ENCODE measurements at places on chromosomes 13 and 19.
A peak's percentile ranks its signal among the peaks of the same experiment; 100 is the strongest.

DNA sequence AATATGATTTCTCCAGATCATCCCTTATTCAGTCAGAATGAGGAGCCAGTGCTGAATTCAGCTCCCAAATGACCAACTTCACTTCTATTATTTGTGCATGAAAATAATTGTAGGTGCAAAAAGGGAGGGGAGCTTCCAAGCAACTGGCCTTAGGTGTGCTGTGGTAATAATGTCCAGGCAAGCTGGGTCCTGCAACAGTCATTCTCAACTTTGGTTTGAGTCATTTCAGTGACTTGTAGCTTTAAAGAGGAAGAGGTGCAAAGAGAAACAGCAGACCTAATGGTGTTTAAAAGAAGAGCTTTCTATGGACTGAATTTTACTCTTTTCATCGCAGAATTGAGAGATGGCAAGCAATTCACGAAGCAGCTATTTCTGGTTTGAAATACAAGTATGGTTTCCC lies 29.2 kb upstream of the FGF9 start:
- no peak for DNase-seq

DNA sequence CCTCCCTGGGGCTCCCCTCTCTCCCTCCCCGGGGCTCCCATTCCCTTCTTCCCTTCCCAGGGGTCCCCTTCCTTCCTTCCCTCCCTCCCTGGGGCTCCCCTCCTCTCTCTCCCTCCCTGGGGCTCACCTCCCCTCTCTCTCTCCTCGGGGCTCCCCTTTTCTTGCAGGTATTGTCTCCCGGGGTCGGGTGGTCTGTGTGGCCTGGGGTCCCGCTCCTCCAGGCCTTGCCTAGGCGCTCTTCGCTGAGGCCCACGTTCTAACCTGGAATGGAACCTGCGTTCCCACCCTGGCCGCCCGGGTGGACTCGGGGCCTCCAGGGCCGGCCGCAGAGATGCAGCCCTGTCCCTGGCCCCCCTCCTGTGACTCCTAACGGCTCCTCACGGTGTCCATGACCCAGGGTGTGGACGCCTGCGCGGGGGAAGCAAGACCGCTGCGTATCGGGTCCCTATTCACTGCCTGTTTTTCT lies 940 bp upstream of the DCUN1D2 start:
- DNase-seq, result no peak

DNA sequence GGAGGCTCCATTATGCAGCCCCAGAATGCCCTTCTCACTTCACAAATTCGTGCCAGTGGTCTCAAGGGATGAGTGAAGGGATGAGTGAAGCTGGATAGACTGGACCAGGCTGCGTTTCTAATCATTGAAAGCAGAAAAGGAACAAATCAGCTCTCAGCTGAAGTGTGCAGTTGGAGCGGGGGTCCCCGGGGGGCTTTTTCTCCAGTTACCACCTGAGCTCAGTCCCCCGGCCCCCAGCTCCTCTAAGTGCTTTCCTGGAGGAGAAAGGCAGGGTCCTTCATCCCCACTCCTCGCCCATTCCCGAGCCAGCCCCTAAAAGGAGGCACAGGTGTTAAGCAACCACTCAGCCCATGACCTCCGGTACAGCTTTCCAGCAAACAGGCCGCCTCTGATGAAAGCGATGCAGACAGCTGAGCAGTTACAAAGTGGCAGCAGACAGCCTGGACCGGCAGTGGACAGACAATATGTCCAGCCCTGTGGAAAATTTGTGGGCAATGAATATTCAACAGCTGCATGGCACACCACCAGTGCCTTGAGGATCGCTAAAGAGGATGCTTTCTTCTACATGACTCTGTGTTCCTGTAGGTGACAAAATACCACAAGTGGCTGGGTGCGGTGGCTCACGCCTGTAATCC lies 110.7 kb upstream of the UBL3 start:
- DNase-seq, result no peak

GRCh38 chr13:75550159-75550567 lies 572 bp downstream of the UCHL3 start:
- DNase-seq, result no peak

DNA sequence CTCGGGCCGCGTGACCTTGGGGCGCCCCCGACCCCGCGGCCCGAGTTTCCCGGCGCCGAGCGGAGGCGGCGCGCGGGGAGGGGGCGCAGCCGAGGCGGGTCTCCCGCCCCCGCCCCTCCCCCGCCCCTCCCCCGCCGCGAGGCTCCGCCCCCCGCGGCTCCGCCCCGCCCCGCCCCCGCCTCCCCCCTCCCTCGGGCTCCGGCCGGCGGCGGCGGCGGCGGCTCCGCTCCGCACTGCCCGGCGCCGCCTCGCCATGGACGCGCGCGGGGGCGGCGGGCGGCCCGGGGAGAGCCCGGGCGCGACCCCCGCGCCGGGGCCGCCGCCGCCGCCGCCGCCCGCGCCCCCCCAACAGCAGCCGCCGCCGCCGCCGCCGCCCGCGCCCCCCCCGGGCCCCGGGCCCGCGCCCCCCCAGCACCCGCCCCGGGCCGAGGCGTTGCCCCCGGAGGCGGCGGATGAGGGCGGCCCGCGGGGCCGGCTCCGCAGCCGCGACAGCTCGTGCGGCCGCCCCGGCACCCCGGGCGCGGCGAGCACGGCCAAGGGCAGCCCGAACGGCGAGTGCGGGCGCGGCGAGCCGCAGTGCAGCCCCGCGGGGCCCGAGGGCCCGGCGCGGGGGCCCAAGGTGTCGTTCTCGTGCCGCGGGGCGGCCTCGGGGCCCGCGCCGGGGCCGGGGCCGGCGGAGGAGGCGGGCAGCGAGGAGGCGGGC lies at the start of gene HCN2:
HCN2 (plus strand) TSS at position 189 of the 703 bp plus-strand sequence; CDS start at position 254, 65 bp downstream.
- DNase-seq, result no peak

DNA sequence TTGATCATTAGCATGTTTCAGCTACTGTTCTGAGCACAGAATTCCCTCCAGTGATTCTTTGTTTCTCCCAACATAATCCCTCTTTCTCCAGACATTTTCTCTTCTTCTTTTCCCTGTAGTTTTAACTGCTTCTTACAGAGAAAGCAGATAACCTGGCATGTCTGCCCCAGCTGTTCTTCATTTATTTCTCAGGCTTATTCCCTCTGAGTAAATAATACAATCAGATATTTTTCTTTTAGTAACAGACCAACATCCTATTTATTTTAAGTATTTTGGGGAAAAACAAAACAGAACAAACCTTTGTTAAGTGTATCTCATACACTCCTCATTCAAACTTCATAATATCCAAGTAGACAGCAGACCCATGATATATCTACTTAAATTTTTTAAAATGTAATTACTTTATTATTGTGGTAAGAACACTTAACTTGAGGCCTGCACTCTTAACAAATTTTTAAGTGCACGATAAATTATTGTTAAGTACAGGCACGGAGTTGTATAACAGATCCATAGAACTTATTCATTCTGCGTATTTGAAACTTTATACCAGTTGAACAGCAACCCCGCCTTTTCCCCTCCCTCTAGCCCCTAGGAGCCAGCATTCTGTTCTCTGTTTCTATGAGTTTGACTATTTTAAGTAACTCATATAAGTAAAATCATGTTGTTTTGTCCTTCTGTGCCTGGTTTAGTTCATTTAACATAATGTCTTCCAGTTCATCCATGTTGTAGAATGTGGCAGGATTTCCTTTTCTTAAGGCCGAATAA lies 540.0 kb downstream of the LMO7 start:
- DNase-seq, result no peak

DNA sequence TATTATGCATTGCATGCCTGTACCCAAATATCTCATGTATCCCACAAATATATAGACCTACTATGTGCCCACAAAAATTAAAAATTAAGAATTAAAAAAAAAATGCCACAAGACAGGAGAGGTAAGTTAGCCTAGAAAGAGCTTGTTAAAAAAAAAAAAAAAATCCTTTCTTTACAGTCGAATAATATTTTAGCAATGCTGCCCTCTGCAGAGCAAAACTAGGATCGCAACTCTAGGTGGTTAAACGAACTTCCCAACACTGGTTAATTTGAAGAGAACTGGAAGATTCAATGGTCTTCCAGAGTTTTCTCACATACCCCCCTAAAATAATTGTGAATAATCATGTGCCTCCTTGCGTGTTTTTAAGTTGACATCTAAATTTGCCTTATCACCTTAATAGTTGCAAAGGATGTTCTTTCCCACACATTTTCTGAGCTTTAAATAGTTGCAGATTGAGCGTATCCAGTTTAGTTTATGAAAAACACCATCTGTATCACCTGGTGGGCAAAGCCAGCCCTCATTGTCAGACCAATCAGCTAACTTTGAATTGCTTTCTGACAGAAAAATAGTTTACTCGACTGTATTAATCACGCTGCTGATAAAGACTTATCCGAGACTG lies 47.4 kb upstream of the RCBTB2 start:
- peak; percentile 39 for DNase-seq

DNA sequence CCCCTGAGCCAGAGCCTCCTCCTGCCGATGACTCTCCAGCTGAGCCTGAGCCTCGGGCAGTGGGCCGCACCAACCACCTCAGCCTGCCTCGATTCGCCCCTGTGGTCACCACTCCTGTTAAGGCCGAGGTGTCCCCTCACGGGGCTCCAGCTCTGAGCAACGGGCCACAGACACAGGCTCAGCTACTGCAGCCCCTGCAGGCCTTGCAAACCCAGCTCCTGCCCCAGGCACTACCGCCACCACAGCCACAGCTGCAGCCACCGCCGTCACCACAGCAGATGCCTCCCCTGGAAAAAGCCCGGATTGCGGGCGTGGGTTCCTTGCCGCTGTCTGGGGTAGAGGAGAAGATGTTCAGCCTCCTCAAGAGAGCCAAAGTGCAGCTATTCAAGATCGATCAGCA lies 3.6 kb downstream of the KMT2B start:
- DNase-seq, result no peak

- DNase-seq, result no peak
These were observed 52.0 kb downstream of the COL4A1 start for GRCh38 chr13:110254751-110255553.

- DNase-seq, result no peak
These were observed 191.8 kb upstream of the NBEA start for GRCh38 chr13:34750078-34750931.

GRCh38 chr13:101309014-101309619 lies 107.2 kb downstream of the NALCN start:
- DNase-seq, result no peak

DNA sequence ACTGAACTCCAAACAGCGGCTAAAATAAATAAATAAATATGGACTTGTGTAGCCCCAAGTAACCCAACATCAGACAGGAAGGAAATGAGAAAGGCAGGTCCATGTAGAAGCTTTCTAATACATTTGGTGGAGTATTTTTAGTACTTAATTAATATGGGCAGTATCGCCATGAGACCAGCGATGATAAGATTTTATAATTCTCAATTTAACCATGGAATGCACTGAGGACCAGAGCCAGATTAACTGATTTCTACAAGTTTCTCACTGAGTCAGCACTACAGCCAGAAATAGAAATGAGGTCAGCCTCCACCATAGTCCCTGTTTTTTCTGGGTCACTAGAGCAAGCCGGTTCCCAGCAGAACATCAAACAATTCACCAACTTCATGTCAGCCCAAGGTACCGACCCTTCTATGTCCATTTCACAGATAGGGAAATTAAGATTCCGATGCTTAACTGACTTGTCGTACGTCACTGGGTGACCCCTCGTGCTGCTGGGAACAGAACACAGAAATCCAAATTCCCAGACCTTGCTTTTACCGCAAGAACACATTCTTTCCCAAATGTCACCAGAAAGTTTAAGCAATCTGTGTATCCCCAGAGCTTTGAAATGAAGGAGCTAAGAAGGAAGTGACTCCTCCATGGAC lies 90.4 kb downstream of the COL4A1 start:
- no peak for DNase-seq

GRCh38 chr19:40101813-40102212 lies 11.1 kb upstream of the ZNF780A start:
- DNase-seq, result no peak

GRCh38 chr13:113443991-113444390 lies 9.3 kb downstream of the ADPRHL1 start:
- no peak for DNase-seq

- no peak for DNase-seq
These were observed 12.4 kb upstream of the CBLC start for GRCh38 chr19:44765033-44765948.

- no peak for DNase-seq
These were observed 31.4 kb downstream of the CDADC1 start for GRCh38 chr13:49279112-49279511.

DNA sequence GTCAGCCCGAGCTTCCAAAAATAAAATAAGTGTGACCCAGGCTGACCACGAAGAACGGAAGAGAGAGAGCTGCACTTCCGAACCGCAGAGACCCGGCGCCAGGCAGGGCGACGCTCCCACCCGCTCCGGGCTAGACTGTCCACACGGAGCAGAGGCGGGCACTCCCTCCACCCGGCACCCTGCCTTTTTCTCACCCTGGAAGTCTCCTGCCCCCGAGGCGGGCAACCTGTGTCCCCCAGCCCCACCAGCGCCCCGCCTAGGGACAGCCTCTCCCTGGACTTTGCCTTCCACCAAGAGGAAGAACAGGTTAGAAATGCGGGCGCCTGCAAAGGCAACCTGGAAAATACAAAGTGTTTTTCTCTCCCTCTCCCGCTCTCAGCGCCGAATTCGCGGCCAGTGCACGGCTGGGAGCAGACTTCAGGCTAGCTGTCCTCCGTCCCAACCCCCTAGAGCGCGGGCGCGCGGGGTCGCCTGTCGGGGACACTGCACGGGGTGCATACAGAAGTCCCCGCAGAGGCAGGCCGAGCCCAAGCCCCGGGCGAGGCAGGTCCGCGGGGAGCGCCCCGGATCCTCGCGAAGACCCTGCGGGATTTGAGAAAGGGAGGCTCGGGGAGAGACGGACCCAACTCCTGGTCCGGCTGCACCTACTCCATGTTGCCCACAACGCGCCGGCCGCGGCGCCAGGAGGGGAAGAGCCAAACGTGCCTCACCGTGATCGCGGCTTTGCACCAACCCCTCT lies 845 bp downstream of the SPRY2 start:
- DNase-seq, result peak; percentile 9

- no peak for DNase-seq
These were observed 326.2 kb downstream of the TSHZ3 start for GRCh38 chr19:31023038-31023437.

DNA sequence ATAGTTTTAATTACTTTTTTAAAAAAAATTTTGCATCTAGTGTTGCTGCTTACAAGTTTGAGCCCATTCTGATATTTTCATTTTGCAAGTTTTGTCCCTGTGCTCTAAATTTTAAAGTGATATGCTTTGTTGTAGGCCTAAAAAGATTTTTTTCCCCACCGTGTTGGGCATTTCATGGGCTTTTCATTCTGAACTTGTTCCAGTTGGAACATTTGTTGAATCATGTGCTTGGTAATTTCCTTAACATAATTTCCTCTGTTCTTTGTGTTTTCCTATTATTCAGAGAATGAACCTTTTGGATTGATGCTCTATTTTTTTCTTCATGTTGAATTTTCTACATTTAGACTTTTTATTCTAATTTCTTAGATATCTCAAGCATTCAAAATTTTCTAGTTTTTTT lies 206.4 kb upstream of the SPRY2 start:
- no peak for DNase-seq
